Umbilical cord (tissue), 2 donors: ENCODE measurements at places on chromosomes 3 and 15. TPM values are rescaled to one million over a fixed set of nuclear protein-coding genes. Genes with fewer than 3 reads are reported as not detected.
A peak's percentile ranks its signal among the peaks of the same experiment; 100 is the strongest.

The LRRC31 gene
- total RNA-seq: not detected

The ERICH6 gene
- total RNA-seq: not detected

DNA sequence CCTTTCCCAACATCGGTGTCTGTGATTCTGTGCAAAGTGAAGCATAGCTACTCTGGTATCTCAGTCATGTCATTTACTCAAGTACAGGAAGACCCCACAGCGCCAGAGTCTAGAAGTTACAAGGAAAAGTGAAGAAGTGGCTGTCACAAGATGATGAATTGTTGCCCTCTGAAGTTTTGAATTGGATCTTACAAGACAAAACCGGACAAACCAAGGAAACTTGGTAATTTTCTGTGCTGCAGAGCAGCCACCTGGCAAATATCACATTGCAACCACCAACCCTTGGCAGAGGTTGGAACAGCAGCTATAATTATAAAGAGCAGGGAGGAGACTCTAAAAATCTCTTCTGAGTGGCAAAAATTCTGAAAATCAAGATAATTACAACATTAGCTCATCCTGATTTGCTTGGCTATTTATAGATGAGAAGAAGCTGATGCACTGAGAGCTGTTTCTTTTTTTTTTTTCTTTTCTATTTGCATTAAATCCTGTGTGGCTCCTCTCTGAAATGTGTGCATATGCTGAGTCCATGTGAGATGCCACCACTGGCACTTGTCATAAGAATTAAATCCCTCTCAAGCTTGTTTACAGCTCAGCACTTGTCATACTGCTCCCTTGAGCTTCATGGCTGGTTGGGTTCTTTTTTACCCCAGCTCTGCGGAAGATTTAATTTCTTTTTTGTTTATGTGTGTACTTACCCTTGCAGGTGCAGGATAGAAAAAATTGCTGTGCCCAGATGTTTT is 68.0 kb upstream of the MNS1 start:
- peak; percentile 17 for DNase-seq

- no peak for DNase-seq
Measured at GRCh38 chr3:171984883-171985282, 54.5 kb upstream of the FNDC3B start.

- peak; percentile 14 for DNase-seq
Measured at GRCh38 chr3:33312361-33312760, 35.1 kb downstream of the FBXL2 start.

The C3orf18 gene
- 5.3 TPM for total RNA-seq

The PLAAT1 gene
- 2.4 TPM for total RNA-seq

The DNAH12 gene
- total RNA-seq: 0.48 TPM

The SLITRK3 gene
- total RNA-seq: 2.2 TPM

GRCh38 chr3:177833332-177833731 is 636.0 kb upstream of the TBL1XR1 start:
- DNase-seq: peak; percentile 23

DNA sequence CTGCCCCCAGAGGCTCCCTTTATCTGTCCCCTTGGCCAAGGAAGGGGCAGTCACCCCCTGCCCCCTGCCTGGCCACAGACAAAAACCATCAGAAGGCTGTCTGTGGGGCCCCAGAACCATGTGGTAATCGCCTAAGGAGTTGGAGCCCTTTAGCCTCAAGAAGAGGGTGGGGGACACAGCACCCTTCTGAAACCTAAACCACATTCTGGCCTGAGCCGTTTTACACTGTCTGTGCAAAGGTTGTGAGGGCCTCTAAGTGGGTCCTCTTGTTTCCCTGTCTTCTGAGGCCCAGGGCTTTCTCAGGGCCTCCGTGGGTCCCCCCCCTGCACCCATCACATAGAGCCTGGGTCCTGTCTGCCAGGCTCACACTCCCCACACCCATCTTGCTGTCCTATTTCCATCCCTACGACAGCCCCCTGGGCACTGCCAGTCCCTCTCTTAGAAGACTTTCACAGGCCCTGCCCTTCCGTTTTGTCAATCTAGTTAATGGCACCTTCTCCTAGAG is 17.9 kb upstream of the RPUSD3 start:
- DNase-seq: no peak

The NMD3 gene
- 64.3 TPM for total RNA-seq

The GABRB3 gene
- total RNA-seq: 4.8 TPM

DNA sequence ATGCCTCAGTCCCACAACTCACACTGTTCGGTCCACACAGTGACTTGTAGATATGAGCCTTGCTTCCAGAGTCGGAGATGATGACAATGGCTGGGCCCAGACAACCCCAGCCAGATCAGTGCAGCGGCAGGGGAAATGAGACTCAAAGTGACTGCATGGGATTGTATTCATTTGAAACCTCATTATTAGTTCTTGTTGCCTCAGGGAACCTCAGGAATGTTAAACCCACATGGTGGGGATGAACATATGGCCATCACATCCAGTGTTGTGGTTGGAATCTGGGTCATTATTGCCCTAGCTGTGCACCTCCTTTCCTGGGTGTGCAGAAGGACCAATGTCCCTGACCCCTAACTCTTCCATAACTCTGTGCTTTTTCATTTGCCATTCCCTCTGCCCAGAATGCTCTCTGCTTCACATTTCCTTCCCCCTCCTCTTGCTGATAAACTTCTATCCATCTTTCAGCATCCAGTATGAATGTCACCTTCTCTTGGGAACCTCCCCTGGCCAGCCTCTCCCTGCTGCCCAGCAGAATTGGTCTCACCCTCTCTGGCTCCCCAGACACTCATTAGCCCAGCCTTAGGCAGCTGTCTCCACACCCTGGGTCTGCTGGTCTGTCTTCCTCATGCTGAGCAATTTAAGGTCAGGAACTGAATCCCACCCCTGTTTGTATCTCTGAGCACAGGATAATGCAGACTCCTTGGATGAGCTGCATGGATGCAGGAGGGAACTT is 67.0 kb upstream of the TNFAIP8L3 start:
- DNase-seq: no peak

The CELF6 gene
- 1.9 TPM for total RNA-seq

The GPR149 gene
- total RNA-seq: 1.7 TPM

- no peak for DNase-seq
Measured at GRCh38 chr3:148856384-148856783, 8.7 kb upstream of the CPA3 start.

The SLC22A13 gene
- 0.48 TPM for total RNA-seq

DNA sequence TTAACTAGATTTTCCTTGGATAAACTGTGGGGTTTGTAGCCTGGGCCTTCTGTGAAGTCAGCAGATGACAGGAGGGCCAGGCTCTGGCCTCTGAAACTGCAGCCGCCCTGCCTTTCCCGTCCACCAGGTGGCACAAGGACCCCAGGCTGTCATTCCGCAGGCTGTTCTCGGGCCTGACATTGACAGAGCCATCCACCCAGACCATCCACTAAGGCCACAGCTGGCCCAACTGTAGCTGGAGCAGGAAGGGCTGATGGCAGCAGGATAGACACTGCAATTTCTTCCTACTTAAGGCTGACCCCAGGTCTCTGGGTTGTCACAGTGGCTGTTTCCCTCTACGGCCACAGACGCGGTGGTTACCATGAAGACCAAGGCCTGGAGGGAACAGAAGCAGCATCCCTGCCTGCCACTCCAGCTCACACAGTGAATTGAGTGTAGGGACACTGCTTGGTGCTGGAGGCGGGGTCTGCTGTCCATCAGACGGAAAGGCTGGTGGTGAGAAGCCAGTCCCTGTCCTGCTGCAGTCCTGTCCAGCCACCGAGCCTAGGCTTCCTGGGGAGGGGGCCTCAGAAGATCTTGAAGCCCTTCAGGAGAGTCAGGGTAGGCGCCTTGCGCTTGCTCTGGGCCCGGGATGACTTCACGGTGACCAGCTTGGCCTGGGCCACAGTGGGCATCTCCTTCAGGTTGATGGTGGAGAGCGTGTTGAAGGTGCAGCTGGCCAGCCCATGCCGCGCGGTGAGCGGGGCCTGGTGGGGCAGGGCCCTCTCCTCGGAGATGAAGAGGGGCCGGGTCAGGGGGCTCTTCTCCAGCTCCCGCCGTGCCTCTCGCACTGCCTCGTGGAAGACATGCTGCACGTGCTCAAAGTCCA is 9.4 kb downstream of the SLC51B start:
- DNase-seq: peak; percentile 71
